ENCODE measurements at places on chromosomes 13 and 19. TPM values are rescaled to one million over a fixed set of nuclear protein-coding genes. Genes with fewer than 3 reads are reported as not detected.

DNA sequence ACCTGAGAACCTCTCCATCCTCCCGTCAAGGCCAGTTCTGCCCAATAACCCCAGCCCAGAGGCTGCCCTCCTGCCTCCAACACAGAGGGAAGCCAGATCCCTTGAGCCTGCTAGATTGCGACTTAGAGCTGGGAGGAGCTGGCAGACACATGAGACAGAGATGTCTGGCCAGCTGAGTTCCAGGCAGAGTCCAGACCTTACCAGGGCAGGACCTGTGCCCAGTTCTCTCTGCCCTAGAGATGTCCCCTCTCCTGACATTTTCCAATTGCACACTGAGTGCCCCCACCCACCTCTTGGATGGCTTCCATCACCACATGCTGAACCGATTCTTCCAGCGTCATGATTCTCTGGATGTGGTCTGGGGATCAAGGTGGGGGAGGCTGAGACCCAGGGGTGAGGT is 3.0 kb downstream of the HOOK2 start:
- no peak for DNase-seq

The AKAP11 gene
- total RNA-seq = 29.8 TPM

DNA sequence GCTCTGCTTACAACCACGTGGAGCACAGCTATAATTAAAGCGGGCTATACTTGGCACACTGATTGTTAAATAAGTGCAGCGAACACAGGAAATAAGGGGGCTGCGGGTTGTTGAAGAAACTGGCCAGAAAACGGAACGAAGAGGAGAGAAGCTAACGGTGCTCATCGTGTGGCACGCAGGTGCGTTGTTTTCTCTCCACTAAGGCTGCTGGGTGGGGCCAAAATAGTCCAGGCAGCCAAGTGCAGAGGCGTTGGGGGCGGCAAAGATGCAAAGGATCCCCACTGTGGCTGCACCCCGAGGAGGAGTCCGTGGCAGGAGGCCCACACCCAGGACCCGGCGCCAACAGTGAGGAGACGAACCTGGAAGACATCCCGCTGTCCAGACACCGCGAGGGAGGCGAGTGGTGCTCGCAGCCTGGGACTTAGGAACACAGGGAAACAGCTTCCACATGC is 8.1 kb upstream of the ARL11 start:
- DNase-seq = no peak

DNA sequence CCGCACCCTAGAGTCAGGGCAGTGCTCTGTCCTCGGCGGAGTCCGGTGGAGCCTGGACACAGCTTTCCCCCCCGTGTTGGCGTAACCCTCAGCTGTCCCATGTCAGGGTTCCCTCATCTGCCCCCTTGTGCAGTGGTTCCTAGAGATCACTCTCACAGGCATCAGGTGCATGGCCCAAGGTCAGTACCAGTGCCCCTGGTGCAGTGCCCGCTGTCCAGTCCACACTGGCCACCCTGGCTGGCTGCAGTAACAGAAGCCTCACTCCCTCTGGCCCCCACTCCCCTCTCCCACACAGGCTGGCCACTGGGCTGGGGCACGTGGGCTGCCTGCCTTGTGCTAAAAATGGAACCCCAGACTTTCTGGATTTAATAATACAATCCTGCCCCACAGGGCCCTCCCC is 49.6 kb upstream of the C1QTNF9B start:
- no peak for DNase-seq

The PSG1 gene
- total RNA-seq = not detected

The MEF2B gene
- total RNA-seq = 3.7 TPM

The ERICH6B gene
- total RNA-seq = not detected

GRCh38 chr13:70729369-70729768 is 621.1 kb upstream of the KLHL1 start:
- no peak for DNase-seq

- DNase-seq = no peak
Measured at GRCh38 chr19:7597689-7598088, 2.0 kb downstream of the CAMSAP3 start.

- no peak for DNase-seq
Measured at GRCh38 chr13:110200276-110200870, 106.6 kb downstream of the COL4A1 start.

All from activated T-cell treated with anti-CD3 and anti-CD28 coated beads, Interleukin-2, amount 50 U/mL, for 4 hours (primary cell).